Activated T-helper 1 cell treated with anti-CD3 and anti-CD28 coated beads, Interleukin-2, amount 50 U/mL, for 16 hours (primary cell): ENCODE measurements at places on chromosomes 2 and 18.

DNA sequence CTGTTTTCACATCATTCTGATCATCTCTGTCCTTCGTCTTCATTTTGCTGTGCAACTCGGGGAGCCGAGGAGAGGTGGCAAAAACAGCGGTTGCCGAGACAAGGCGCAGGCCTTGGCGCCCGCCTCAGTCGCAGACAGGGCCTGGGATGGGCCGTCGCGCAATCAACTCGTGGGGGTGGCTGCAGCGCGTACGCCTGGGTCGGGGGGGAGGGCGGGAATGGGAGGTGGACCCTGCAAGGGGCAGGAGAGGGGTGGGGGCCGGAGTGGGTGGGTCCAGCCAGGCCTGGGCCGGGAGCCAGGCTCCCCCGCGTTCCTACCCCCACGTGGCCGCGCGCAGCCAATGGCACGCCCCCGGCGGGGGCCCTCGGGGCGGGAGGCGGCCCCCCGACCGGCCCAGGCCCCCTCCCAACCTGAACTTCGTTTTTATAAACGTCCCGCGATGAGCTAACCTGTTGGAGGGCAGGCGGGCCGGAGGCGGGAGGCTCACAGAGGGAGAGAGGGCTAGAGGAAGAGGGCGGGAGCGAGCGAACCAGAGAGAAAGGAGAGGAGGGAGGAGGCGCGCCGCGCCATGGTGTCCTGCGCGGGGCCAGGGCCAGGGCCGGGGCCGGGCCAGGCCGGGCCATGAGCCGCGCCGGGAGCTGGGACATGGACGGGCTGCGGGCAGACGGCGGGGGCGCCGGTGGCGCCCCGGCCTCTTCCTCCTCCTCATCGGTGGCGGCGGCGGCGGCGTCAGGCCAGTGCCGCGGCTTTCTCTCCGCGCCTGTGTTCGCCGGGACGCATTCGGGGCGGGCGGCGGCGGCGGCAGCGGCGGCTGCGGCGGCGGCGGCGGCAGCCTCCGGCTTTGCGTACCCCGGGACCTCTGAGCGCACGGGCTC, at the start of gene HOXD13:
HOXD13 (plus strand) TSS at position 452 of the 875 bp plus-strand sequence; CDS start at position 622, 170 bp downstream.
- DNase-seq = no peak

DNA sequence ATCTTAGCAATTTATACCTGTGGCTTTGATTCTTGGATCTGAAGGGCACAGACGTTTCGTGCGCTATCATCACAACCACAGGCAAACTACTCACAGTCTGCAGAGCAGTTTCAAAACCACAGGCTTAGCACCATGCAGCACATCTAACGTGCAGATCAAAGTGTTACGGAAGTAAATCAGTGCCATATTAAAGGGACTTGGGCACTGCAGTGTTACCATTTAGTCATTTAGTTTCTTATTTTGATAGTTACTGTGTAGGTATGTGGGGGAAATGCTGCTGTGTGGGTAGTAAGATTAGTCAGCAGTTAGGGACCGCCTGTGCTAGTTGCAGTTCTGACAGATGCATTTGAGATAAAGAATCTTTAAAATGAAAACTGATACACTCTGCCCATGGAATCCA, 384.0 kb downstream of the NBAS start:
- peak; percentile 51 for DNase-seq

- DNase-seq = no peak
These were observed 571.5 kb downstream of the IRS1 start for GRCh38 chr2:226228080-226228479.

DNA sequence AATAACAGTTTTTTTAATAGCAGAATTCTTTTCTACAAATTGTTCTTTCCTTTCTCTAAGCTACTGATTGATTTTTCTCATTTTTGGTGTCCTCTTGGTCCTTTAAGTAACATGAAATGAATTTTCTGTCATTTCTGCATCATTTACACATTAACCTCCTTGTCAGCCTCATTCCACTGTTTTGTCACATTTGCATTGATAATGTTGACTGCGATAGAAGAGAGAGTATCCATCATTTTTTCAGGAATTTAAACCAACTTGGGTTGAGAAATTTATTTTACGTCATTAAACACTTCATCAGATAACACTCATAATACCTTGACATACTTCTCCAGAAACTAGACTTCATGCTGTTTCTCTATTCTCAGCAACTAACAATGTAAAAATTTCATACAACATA, 422.2 kb downstream of the LRRTM4 start:
- DNase-seq = no peak

DNA sequence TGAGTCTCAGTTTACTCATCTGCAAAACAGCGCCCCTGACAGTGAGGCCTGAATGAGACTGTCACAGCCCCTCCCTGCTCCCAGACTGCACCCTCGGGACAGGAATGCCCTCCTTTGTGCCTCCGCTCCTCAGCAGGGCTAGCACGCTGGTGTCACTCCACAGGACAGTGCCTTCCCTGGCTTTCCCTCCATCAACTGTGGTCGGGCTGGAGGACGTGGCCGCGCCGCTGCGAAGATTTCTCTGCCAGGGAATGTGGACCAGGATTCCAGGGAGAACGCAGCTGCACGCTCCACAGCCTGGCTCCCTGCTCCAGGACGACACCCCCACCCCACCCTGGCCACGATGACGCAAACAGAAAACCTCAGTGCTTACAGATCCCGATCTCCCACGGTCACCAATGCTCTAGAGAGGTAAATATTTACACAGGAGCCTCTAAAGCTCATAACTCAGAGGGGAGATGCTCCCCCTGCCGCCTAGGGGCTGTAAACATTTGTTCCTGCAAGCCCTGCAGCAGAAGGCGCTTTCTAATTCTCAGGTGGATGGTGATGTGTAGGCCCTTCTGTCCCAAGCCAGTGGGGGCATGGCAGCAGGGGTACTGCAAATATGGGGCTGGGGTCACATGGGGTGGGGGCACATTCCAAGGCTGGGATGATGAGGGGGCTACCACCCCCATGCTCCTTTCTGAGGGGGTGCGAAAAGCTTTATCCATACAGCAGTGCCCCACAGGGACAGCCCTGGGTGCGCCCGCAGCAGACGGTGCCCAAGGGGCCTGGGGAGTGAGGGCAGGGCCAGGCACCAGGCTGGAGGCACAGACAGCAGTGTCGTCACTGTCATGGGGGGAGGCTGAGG, 12.4 kb downstream of the HS6ST1 start:
- no peak for DNase-seq

DNA sequence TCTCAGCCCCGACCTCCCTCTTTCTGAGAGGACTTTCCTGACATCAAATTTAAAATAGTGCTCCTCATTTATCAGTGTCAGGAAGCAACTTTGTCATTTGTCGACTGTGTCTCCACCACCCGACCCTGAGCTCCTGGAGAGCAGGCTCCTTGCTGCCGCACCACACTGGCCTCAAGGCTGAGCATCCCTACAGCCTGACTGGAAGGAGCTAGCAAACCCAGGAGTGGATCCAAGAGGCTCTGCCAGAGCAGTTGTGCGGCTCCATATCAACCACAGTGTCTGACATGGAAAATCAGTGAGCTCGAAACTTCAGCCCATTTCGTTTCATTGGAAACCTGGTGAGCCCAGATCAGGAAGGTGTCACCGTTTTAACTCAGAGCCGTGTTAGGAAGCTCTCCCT, 125.2 kb downstream of the PTGR3 start:
- DNase-seq = no peak

DNA sequence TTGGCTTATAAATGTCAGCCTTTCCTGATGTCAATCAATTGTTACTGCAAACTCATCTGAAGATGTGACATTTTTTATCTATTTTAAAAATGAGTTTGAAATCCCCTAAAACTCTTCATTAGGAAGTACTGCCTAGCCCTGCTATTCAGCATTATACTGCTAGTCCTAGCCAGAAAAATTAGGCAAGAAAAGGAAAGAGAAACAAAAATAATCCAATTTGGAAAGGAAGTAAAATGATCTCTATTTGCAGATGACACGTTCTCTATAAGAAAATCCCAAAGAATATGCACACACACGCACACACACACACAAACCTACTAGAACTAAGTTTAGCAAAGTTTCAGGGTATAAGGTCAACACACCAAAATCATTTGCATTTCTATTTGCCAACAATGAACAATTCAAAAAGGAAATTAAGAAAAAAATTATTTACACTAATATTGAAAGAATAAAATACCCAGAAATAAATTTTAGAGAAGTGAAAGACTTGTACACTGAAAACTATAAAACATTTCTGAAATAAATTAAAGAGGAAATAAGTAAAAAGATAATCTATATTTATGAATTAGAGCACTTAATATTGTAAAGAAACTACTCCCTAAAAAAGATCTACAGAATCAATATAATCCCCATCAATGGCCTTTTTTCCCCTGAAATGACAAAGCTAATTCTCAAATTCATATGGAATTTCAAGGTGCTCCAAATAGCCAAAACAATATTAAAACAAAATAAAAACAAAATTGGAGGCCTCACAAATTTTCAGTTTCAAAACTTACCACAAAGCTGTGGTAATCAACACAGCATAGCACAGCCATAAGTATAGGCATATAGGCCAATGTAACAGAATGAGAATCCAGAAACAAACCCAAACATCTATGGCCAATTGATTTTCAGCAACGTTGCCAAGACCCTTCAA, 433.7 kb upstream of the TRIB2 start:
- DNase-seq = no peak

DNA sequence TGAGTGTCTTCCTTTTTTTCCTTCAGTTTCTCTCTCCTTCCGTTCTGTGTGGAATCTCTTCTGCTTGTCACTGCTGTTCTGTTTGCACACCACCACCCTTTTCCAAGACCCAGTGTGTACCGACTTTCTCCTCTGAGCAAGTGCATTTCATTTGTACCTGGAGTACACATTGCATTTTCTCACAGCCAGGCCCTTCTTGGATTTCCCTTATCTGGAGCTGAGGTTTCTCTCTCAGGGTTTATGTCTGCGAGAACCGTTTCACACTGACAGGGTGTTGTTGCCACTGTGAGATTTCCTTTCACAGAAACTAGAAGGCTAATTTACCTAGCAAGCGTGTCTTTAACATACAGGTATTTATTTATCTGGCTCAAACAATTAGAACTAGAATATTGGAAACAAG, 26.2 kb downstream of the NCOA1 start:
- no peak for DNase-seq

DNA sequence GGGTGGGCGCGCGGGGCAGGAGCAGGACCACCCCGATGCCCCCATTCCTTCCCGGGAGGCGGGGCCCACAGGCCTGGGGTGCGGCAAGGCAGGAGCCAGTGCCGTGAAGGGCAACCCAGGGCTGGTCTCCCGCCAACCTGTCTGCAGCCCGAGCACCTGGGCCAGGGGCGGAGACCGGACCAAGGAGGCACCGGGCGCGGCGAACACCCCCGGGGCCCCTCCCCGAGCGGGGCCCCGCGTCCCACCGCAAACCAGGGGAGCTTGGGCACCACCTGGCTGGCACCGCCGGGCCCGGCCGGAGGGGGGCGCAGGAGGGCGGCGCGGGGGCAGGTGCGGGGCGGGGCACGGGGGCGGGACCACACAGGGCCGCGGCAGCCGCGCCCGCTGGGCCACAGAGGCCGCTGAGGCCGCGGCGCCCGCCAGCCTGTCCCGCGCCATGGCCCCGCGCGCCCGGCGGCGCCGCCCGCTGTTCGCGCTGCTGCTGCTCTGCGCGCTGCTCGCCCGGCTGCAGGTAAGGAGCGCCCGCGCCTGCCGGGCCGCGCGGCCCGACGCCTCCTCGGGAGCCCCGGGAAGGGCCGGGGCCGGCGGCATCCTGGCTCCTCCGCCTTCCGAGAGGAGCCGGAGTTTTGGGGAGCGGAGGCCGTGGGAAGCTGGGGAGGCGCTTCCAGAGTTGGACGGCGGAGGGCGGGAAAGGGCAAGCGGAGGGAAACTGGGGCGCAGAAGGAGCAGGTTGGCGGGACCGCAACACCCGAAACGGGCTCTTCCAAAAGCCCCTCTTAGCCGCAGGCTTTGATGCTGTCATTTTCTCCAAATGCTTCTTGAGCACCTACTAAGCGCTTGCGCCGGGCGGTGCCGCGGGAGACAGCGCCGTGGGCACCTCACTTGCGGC, at the start of gene TNFRSF11A:
TNFRSF11A (plus strand) TSS at position 394 of the 889 bp plus-strand sequence; CDS start at position 437, 43 bp downstream.
- DNase-seq = peak; percentile 48

- DNase-seq = no peak
These were observed 75.6 kb downstream of the FASTKD2 start for GRCh38 chr2:206840999-206841398.

DNA sequence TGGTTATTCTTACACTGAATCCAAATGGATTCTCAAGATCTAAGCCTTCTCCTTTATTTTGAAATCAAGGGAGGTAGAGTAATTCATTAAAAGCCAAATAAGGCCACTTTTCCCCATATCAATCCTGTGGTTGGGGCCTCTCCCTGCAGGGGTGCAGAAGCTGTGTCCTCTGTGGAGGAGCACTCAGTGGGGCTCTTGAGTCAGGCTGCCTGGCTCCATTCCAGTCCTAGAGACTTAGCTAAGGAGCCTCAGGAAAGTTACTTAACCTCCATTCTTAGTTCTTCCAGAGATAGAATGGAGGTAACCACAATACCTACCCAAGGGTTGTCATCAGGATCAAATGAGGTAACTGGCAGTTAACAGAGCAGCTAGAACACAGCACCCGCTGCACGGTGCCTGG, 564.3 kb downstream of the CMPK2 start:
- DNase-seq = no peak

DNA sequence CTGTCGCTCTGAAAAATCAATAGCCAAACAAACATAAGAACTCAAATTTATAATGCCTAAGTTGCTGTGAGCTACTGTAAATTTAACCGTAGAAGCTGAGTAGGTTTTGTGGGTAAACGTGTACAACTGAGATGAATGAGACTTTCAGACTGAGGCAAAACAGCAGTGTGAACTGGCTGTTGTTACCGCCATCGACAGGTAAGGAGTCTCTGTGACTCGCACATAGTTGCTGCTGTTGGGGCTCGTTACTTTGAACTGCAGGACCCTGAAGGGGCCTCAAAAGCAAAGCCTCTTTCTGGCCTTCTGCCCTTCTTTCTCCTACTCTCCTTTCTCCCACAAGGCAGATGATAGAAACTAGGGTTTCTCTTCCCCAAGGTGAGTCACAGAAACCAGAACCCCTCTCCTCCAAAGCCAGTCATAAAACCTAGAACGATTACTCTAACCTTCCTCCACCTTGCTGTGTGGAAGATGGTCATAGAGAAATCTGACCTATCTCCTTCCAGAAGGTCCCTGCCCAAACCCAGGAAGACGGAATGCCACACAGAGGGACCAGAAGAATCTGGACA, 101.2 kb downstream of the DLGAP1 start:
- DNase-seq = no peak

- DNase-seq = no peak
These were observed 39.7 kb downstream of the CYB5A start for GRCh38 chr18:74252039-74252395.

- no peak for DNase-seq
These were observed 26.8 kb downstream of the FAM178B start for GRCh38 chr2:96959406-96960110.

DNA sequence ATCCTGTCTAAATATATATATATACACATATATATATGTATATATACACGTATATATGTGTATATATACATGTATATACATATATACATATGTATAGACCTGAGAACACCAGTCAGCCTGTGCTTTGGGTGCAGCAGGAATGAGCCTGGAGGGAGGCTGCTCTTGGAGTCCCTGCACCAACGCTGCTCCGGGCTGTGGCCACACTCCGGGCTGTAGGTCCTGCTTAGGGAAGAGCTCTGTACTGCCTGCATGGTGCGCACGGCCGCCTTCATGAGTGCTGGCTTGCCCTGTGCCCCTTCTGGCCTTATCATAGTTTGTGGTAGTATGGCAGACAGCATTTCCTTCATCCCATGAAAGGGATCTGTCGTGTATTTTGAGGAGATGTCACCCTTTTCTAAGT, 360.9 kb downstream of the TDRD15 start:
- no peak for DNase-seq
